ENCODE measurements at places on chromosomes 5 and 9.

DNA sequence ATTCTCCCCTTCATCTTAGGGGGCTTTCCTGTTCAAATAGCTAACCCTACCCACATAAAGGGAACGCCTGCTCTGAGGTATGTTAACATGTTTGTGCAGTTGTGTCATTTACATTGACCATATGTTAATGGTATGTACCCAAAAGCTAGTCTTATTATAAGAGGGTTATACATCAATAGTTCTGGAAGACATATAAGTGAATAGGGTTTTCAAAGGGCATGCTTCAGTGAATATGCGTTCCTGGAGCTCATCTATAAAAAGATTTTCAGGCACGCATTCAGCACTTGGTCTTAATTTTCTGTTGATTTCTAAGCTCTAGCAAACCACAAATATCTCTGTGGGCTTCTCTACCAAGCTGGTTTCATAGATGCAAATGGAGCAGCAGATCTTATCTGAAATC lies 766.1 kb downstream of the IRX1 start:
- no peak for DNase-seq

- no peak for DNase-seq
These were observed 21.2 kb upstream of the PANK3 start for GRCh38 chr5:168600409-168600808.

GRCh38 chr5:59873113-59873512 lies 20.4 kb downstream of the PDE4D start:
- no peak for DNase-seq

DNA sequence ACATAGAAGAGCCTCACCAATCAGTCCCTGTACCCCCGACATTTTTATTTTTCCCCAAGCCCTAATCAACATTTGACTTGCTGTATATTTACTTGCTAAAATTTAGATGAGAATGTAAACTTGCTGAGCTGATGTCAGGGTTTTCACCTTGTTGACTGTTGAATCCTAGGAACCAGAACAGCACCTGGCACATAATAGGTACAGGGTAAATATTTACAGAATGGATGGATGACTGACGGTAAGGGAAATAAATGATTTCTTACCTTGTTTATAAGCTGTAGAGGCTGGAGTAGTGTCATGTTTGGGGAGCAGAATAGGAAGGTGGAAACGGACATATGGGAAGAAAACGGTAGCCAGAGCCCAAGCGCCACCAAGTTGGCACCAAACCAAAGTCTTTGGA lies 107.0 kb upstream of the NUDT12 start:
- DNase-seq = no peak

DNA sequence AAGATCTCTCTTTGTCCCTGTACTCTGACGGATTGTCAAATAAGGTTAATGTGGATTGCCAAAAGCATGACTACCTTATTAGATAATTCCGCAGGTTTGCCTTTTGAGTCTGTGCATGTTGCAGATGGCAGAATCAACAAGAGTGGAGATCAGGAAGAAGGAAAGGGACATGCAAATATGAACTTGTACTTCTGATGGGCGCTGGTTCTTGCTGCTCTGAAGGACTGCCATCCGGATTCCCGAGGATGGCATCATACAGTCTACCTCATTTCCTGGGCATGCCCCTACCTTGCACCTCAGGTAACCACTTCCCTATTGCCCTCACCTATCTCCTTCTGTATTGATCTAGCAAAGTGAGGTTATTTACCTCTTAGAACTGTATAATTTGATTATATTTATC lies 504.2 kb downstream of the ACTL7B start:
- no peak for DNase-seq

GRCh38 chr9:35237311-35237710 lies 75.5 kb downstream of the UNC13B start:
- DNase-seq = no peak

GRCh38 chr5:31581498-31582099 lies 49.5 kb downstream of the C5orf22 start:
- no peak for DNase-seq

GRCh38 chr5:1173485-1174070 lies 27.8 kb upstream of the SLC6A19 start:
- DNase-seq = no peak

DNA sequence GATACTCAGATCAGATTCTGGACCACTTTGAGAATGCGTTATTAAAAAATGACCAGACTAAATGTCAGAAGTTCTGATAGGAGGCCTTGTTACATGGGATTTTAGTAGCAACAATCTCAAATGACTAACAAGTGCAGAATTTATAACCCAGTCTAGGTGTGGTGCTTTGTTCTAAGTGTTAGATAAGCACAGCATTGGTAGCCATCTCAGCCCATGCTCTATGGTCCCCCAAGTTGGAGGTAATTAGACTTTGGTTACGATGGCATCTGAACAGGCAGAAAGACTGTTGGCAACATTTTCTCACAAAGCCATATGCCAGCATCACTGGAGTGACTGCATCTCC lies 140.4 kb upstream of the RPS23 start:
- DNase-seq = no peak

- no peak for DNase-seq
These were observed 1.9 kb downstream of the CD274 start for GRCh38 chr9:5452286-5452609.

DNA sequence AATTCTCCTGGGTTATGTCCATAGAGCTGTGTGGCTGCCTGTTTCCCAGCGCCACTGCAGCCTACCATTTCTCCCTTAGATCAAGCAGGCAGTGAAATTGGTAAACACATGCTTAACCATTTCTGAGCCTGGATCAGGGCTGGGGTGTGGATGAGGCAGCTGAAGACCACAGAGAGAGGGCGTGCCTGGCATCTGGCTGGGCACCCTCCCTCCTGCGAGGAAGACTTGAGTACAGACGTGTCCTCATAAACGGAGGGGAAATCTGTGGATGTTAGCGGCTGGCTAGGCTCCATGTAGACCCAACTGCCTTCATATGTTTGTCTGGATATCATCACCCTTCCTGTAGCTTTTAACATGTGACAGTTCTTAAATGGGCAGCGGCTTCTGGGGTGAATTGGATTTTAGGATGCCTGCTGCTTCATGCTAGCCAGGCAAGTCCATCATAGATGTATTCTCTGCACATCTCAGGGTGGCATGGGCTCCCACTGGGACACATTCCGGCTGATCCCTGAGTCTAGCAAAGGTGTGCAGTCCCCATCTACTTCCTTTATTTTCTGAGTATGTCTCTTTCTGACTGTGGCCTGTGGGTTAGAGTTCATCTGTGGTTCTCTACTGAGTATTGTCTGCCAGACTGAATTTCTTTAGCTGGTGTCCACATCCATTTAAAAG lies 11.0 kb downstream of the RGS3 start:
- DNase-seq = no peak

GRCh38 chr5:38373743-38374142 lies 115.4 kb downstream of the EGFLAM start:
- DNase-seq = no peak

All from CD4-positive, CD25-positive, alpha-beta regulatory T cell (primary cell).